Hypothalamus (tissue), 51 donors: ENCODE measurements at places on chromosomes 7 and 10.

- DNase-seq = no peak
These were observed 53.9 kb downstream of the USP6NL start for GRCh38 chr10:11557513-11557912.

DNA sequence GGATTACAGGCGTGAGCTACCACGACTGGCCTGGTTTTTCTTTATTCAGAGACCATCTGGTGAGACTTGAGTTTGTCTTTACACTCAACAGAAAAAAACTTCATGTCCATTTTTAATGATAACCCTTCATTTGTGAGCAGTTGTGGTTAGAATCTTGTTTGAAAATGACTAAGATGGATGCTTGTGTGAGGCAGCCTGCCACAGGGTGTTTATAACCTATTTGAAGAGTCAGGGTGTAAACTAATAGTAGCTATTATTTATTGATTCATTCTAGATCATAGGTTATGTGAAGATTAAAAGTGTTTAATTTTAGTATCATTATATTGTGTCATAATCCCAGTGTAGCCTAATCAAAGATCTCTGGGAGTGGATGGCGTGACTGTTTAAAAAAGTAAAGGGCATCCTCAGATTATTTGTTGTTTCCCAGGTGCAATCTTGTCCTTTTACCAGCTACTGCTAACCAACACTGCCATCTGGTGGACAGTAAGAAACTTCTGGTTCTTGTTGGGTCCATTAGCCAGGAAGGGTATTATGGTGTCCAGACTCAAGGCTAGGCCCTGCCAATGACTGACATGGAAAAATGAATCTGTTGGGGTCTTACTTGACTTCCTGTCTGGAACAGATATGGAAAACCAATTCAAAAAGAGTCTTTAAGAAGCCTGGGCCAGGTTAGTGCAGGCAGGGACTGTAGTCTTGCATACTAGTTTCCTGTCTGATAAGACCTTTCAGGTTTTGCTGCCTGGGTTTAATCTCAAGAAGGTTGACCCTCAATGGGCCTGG is 24.9 kb downstream of the NRBF2 start:
- DNase-seq = peak; percentile 46

- no peak for DNase-seq
These were observed 1.5 kb upstream of the C10orf95 start for GRCh38 chr10:102452672-102453340.

DNA sequence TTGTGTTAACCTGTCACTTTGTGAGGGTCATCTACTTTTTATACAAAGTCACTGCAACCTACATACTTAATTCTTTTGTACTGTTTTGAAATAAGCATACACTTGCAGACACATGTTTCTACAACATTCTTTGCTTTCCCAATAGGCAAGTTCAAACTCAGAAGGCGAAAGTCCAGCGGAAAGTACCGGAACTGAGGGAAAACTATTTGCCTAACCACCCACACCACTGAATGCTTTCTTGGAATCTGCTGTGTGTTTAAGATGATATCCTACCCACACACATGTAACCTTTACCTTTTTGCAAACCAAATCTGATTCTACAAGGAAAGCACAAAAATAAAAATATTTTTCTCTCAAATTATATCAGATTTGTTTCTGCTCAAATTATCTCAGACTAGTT is 139.4 kb upstream of the AGR3 start:
- no peak for DNase-seq

DNA sequence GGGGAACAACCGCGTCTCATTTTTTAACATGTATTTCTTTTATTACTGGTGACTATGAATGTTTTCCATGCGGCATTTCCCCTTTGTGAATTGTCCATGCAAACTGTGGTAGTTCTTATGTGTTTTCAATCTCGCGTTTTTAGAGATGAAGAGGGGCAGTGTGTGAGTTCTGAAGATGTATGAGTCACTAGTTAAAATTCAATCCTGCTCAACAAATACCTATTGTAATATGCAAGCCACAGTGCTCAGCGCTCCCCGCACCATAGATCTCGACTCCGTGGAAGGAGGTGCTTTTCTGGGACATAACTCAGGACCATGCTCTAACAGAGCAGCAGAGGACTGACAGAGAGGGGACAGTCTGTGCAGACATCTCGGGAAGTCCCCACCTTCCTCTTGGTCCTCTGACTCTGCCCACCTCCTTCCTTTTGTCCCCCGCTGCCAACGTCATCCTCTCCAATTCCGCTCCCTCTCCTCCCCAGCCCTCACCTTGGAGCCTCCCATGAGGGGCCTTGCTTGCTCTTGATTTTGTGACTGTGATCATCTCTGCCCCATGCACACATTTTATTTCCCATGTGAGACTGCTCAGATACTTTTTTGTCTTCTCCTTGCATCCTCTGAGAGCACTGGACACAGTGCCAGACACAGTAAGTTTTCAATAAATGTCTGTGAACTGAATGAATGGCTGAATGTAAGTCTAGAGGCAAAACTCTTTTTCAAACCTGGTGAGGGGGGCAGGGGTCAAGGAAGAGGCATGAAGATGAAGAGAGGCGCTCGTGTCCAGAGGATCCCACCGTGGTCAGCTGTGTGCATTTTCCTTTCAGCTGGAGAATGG is 42.7 kb upstream of the PLEKHA1 start:
- peak; percentile 33 for DNase-seq

GRCh38 chr10:35875016-35875676 is 233.1 kb upstream of the FZD8 start:
- no peak for DNase-seq

DNA sequence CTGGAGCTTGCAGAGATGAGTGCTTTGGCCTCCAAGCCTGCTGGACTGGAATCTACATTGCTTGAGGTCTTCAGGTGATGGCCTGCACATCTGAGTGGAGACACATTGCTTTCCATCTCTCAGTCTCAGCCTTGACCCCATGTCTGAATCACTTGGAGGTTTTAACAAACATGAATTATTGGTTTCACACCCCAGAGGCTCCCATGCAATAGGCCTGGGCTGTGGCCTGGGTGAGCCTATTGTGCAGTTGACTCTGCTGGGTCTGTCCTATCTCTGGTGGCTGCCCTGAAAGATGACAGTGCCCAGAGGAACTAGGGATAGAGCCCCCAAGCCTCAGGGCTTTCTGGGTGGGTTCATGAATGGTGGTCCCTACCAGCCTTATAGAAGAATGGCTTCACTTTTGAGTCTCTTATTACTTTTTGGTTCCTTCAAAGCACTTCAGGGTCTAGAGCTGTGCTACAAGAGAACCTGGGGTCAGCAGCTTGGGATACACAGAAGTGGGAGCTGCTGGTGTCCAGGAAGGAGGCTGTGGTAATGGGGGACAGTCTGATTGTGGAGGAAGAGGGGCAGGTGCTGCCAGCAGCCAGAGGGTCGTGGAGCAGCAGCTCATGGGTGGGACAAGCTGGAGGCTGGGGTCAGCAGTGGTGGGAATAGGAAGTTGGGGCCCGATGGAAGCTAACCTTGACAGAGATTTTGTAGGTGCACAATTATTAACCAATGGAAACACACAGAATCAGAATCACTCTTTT is 5.5 kb downstream of the RAMP3 start:
- no peak for DNase-seq

DNA sequence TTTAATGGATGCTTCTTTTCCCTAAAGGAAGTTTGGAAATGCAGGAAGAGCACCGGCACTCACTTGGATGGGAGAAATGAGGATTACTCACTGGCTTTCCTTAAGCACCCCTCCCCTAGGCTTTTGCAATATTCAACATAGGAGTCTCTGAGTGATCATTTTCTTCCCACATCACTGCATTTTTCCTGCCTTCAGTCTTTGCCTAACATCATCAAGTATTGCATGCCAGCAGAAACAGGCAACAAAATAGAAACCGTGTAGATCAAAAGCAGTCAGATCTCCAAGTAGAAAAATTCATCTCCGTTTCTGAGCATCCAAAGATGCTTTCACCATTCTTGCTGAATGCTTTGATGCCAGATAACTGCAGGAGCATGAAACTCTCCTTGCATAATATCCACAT is 119.9 kb downstream of the ADCYAP1R1 start:
- DNase-seq = no peak

- no peak for DNase-seq
These were observed 18.1 kb upstream of the AKR1E2 start for GRCh38 chr10:4807761-4808507.

- no peak for DNase-seq
These were observed 15.9 kb upstream of the IGF2BP3 start for GRCh38 chr7:23486002-23486773.

GRCh38 chr7:121262221-121262620 is 66.6 kb upstream of the WNT16 start:
- no peak for DNase-seq

GRCh38 chr10:109946680-109947079 is 23.4 kb upstream of the XPNPEP1 start:
- DNase-seq = no peak

GRCh38 chr7:50069613-50070012 is 23.4 kb downstream of the ZPBP start:
- no peak for DNase-seq

DNA sequence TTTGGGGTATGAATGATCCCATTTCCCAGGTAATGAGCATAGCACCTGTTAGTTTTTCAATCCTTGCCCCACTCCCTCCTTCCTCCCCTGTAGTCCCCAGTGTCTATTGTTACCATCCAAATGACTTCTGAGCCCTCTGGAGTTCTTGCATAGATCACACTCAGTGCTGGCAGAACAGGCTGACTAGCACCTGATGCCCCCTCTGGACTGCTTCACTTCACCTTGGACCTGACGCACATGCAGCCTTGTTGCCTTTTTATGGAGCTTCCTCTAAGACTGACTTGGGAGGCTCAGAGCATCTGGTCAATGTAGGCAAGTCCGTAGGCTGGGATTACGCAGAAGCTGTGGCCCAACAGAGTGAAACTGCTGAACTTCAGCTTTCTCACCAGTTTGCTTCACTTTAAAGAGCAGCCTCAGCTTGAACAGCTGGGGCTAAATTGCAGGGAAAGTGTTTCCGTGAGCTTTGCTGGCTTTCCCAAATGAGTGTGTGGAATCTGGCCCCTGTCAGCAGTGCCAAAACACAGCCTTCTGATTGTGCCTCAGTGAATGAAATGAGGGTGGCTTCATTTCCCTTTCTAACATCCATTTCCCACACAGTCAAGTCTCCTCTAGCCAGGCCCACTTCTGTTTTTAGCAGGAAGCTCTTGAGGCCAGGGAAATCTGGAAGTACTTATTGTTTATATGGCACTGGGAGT is 48.5 kb downstream of the NXPH1 start:
- DNase-seq = no peak

- DNase-seq = no peak
These were observed 164.4 kb downstream of the ZNF365 start for GRCh38 chr10:62538606-62539005.

DNA sequence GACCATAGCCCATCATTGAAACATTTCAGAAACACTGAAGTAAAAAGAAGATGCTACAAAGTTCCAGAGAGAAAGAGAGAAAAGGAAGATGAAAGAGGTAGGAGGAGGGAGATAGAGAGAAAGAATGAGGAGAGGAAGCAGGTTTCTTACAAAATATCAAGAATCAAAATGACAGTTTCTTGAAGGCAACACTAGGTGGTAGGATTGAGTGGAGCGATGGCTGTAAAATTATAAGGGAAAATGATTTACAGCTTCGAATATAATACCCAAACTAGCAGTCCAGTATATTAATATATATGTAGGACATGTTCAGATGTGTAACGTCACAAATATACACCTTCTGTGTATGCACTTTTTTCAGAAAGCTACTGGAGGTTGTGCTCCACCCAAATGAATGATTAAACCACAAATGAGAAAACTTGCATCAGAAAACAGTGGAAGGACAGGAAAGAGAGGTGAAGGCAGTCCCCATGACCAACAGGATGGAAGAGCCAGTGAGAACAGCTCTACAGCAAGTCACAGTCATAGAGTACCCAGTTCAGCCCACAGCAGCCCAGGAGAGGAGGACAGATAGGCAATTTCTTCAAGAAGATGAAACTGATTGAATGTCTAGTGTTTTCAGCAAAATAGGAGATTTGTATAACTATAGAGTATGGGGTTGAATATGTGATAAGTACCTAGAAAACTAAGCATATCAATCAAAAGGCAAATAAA is 151.5 kb upstream of the TARP start:
- no peak for DNase-seq

GRCh38 chr10:59962756-59963155 is 56.4 kb upstream of the CCDC6 start:
- no peak for DNase-seq

GRCh38 chr7:44289341-44290251 is 35.8 kb downstream of the CAMK2B start:
- DNase-seq = no peak

GRCh38 chr10:25815236-25815635 is 118.8 kb upstream of the MYO3A start:
- DNase-seq = no peak

DNA sequence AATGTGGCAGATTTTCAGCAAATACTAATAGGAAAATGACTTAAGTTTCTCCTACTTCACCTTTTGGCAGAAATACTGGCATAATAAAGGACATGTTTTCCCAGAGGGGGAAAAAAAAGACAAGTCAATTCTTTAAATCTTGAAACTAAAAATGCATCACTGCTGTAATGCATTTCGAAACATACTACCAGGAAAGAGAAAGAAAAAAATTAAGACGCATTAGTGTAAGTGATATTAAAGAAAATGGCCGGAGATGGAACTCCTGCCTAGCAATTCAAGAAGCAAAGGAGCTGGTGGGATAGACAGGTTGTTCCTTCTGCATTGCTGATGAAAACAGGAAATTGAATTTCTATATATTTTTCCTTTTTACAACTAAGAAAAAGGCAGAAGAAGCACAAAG is 3.2 kb downstream of the ACTR1A start:
- DNase-seq = no peak

DNA sequence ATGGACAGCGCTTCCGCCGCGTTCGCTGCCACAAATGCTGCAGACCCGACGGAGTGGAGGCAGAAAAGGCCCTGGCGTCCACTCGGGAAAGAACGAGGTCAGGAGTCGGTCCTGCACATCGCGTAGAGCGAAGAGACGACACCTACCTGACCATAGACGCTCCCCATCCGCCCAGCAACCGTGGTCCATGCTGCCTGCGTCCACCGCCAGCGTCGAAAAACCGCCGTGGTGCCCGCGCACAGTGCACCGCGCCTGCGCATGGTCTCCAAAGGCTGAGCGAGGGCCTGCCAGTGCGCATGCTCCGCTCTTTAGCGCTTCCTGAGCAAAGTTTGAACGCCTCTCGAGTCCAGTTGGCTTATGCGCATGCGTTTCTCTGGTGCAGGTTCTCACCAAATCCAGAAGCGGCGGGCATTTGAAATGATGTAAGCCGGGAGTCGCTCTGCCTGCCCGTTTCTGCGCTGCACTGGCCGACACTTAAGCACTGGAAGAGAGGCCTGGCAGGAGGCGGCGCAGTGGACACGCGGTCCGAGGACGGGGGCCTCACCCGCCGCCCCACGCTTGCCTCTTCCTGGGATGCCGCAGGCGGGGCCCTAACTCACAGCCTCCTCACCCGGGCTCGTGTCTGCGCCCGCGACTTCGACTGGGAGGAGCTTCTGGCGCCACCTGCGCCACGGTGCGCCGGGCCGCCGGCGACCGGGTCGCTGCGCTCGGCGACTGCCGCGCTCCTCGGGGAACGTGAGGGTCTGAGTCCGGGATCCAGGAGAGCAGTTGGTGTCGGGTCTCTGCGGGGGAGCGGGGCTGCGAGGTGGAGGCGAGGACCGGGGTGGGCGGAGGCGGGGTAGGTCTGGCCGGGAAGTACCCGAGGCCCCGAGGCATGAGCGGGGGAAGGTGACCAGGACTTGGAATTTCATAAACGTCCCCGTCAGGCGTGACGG is at the start of gene FAM24B:
FAM24B (minus strand) TSS at position 243 of the 935 bp plus-strand sequence. CDS start 29,066 bp downstream, outside the sequence.
- peak; percentile 60 for DNase-seq
